ENCODE measurements at places on chromosomes 3 and 15.

- no peak for DNase-seq
Observed at GRCh38 chr3:58585994-58586393, 8.8 kb upstream of the FAM107A start.

DNA sequence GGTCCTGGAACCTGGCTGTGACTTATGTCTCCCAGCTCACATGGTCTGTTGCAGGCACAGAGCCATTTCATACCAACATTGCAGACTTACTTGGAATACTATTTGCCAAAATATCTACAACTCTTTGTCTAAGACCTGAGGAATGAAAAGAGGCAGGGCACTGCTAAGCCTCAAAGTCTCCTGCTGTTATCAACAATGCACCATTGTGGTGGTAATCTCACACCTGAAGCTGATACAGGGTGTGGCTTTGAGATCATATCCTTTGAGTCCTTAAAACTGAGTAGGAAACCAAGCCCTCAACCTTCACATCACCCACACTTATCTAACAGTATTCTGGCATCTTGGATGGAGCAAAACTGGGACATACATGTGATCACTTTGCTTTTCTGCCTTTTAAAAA is 782.0 kb downstream of the EPHA3 start:
- DNase-seq, result no peak

GRCh38 chr3:183253528-183254486 is 754 bp downstream of the B3GNT5 start:
- no peak for DNase-seq

DNA sequence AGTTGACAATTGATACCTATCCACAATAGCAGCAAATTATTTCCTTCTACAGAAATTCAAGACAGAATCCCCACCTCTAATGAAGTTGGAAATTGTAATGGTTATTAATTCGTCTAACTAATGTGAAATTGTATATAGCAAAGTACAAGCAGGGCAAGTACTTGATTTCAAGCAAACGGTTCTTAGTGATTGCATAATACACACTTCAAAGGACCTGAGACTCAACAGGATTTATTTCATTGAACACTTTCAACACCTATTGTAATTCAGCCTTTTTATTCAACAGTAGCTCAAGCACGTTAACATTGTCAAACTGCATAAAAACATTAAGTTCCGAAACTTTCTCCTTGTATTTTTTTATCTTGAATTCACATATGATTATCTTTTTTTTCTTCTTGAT is 40.2 kb upstream of the AGTR1 start:
- no peak for DNase-seq

DNA sequence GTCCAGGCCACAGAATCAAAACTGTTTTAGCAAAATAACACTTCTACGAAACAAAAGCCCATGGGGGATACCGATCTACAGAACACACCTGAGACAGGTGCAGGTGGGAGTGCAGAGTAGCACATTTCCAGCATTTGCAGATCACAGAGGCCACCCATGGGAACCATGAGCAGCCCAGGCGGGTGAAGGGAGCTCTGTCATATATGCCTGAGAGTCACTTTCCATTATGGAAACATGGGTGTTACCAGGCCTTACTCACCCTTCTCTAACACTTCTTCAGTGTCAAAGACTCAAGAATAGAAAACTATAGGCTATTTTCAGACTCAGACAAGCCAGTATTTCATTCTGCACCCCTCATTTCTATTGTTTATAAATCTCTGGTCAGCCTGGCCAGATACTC is 3.5 kb downstream of the PLA1A start:
- DNase-seq, result no peak

DNA sequence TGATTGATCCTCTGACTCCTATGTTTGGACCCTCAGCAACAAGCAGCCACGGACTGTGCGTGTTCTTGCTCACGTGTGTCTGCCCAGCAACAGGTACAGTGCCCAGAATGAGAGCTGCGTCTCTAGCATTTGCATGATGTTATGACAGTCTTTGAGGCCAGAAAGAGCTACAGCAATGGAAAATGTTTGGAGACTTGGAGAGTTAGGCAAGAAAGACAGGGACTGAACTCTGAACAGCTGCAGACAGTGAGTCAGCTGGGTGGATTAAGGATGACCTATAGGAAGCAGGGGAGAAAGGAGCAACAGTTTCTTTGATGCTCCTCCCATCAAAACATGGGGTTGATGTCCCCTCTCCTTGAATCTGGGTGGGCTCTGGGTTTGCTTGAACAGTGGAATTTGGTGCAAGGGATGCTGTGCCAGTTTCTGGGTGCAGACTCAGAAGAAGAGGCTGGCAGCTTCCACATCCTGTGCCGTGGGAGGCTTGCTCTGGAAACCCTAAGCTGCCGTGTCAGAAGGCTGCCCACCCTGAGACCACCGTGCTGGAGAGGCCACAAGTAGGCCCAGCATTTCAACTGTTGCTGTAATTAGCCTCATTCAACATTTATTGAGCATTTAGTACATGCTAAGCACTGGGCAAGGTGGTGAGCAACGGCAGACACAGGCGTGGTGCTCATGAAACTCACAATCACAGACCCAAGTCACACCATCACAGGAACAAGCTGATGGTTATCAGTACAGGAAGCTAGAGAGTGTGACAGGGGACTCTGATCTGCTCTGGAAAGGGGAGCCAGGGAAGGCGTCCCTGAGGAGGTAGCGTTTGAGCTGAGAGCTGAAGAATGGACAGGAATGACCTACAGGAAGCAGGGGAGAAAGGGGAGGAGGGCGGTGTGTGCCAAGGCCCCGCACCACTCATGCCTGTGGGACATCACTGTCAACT is 21.7 kb downstream of the CCR9 start:
- DNase-seq, result no peak

DNA sequence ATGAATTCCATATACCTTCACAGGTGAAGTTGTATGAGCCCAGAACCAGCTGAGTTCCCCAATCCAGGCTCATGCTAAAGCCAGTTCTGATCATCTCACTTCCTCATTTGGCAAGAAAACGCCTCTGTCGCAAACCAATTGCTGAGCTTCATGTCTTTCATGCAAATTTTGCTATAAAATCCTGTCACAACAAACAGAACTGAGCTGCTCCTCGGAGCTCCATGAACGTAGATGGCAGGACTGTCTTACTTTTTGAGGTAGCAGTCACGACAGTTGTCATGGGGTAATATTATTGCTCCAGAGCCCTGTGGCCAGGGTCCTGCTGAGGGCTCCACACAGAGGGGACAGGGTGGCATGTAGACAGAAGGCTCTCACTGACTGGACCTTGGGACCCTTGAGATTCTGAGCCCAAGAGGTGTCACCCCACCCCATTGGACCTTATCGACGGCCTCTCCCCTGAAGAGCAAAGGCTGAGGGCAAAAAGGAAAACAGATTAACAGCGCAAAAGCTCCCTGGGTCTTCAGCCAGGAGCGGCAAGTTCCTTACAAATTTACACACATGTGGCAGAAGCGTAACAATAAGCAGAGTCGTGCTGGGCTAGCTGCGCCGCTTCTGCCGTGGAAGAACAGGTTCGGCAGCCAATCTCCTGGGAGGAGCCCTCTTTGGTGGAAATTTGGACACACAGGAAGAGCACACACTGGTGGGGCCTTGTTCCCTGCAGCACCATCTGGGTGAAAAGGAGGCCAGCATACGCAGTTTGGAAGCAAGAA is 249.2 kb downstream of the OPA1 start:
- no peak for DNase-seq

GRCh38 chr3:166957121-166957520 is 423.0 kb downstream of the ZBBX start:
- no peak for DNase-seq

- no peak for DNase-seq
Observed at GRCh38 chr3:72906154-72906553, 18.3 kb downstream of the GXYLT2 start.

DNA sequence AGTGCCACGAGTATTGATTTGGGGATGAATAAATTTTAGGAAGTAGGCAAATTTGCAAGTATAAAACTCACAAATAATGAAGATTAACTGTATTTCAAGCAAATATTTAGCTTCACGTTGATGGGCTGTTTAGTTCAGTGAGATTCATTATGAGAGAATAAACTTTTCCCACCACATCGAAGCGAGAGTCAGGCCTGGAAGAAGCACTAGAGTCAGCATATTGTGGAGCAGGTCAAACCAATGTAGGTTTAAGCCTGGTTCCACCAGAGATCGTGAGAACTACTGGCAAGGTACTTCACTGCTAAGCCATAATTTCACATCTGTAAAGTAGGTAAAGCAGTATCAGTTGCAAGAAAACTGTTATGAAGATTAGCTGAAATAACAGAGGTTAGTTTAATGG is 22.3 kb downstream of the WDR49 start:
- no peak for DNase-seq

DNA sequence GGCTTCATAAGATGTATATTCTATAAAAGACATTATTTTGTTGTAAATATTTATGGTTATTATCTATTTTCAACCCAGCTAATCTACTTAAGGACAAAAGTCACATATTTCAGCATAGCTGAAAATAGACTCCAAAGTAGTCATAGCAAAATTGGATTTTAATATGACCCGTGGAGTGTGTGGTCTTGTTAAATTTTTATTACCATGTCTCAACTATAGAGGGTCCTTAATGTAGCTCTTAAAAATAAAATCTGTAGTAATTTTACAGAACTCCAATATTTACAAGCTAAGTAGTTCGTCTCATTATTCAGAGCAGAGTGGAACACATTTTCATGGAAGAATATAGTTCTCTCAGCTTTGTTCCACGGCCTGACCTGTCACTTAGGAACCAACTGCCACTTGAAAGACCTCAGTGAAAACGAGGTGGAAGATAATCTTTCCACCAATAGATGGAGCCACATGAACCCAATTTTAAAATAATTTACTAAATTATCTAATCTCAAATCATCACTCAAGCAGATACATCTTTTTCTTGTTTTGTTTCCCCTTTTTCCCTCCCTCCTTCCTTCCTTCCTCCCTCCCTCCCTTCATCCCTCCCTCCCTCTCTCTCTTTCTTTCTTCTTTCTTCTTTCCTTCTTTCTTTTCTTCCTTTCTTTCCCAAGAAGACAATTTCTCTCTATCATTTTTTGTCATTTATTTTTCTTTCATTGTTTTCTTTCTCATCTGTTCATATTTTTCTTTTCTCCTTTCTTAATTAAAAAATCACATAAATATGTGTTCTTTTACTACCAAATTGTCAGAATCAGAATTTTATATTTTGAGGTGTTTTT is 97.2 kb downstream of the CLDN1 start:
- DNase-seq, result no peak

GRCh38 chr15:69602921-69603320 is 150.3 kb downstream of the RPLP1 start:
- no peak for DNase-seq

DNA sequence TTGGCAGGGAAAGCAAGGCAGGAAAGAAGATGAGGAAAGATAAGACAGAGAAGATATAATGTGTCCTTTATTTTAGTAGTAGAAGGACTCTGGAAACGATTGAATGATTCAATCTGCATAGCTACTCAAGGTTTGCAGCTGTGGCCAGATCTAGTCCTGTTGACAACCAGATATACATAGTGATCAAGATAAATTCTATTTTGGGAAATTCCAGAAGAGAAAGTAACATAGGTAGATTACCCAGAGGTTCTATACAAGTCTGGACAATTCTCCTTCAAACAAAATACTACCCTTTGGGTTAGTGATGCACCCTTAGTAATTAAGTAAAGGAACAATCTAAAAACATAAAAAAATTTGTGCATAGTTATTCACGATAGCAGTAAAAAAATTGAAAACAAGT is 9.4 kb downstream of the TERC start:
- DNase-seq, result no peak

- no peak for DNase-seq
Observed at GRCh38 chr3:178043084-178043483, 493.2 kb upstream of the KCNMB2 start.

- no peak for DNase-seq
Observed at GRCh38 chr3:155385896-155386625, 92.6 kb upstream of the STRIT1 start.

DNA sequence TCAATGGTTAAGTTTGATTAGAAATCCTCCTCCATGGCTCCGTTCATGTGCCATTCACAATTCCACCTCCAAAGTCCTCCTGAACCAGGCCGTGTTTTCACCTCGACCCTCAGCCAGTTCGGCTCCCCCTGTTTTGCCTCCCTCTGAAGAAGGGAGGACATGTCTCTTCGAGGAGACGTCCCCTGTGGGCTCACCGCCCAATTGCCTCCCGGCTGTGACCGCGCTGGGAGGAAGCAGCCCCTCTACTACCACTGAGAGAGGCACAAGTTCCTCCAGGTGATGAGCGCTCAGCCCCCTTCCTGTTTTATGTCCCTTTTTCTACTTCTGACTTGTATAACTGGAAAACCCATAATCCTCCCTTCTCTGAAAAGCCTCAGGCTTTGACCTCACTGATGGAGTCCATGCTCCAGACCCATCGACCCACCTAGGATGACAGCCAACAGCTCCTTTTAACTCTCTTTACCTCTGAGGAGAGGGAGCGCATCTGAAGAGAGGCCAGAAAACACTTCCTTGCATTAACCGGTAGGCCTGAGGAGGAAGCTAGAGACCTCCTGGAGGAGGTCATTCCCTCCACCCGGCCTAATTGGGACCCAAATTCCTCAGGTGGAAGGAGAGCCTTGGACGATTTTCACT is 4.7 kb downstream of the DET1 start:
- DNase-seq, result no peak

DNA sequence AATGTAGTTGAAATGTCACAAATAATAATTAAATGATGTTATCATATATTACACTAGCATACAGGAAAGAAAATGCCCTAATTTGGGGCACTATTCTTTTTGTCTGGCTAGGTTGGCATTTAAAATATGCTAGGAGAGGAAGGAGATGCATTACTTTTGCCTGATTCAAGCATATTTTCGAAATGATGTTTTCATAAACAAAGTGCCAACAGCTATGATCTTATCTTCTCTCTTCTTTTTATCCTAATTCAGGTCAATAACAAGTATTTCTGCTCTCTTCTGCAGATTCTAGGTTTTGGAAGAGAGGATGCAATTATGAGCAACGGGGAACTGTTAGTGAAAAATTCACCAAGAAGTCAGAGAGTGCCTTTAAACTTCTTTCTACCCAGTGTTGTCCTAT is 55.8 kb upstream of the NR2F2 start:
- DNase-seq, result no peak

- no peak for DNase-seq
Observed at GRCh38 chr15:88791637-88792036, 11.6 kb upstream of the ACAN start.

GRCh38 chr15:63196842-63197241 is 7.4 kb downstream of the RAB8B start:
- DNase-seq, result no peak
